Hindlimb muscle (tissue), 1 donor: ENCODE measurements at places on chromosomes 16 and 17.

GRCh38 chr16:87582216-87582965 lies 19.9 kb upstream of the JPH3 start:
- peak; percentile 64 for DNase-seq

DNA sequence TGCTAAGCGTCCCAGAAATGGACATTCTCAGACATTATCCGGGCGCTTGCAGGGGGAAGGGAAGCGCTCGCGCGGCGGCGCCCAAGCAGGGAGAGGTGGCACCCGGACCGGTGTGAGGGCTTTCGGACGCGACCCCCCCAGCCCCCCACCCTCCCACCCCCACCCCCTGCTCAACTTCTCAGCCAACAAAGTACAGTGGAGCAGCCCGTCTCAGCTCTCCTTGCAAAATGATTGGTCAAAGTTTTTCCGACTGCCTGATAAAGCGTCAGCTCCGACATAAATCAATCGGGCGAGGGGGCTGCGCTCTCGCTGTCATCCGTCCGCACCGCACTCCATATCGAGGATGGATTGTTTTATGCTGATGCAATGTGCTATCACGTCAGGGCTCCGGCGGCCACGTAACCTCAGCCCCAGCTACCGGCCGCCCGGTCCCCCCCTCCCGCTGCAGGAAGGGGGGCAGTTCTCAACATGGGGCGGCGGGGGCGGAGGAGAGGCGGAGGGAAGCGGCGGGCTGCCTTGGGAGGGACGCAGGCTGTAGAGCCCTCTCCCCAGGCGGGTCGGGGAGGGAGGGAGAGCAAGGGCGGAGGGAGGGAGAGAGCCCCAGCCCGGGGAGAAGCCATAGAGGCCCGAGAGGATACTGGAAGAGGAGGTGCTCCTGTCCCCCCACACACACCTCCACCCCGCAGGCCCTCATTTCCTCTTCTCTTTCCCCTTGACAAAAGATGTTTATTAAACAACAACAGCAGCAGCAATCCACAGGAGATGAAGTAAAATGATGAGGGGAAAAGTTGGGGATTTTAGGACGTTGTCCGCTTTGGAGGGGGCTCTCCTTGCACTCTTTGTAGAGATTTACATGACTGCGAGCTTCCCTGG lies at the start of gene HOXB9:
Gene HOXB9 (minus strand): TSS at position 114 of the 873 bp plus-strand sequence. CDS start 89 bp downstream, at position 25.
- DNase-seq: no peak

DNA sequence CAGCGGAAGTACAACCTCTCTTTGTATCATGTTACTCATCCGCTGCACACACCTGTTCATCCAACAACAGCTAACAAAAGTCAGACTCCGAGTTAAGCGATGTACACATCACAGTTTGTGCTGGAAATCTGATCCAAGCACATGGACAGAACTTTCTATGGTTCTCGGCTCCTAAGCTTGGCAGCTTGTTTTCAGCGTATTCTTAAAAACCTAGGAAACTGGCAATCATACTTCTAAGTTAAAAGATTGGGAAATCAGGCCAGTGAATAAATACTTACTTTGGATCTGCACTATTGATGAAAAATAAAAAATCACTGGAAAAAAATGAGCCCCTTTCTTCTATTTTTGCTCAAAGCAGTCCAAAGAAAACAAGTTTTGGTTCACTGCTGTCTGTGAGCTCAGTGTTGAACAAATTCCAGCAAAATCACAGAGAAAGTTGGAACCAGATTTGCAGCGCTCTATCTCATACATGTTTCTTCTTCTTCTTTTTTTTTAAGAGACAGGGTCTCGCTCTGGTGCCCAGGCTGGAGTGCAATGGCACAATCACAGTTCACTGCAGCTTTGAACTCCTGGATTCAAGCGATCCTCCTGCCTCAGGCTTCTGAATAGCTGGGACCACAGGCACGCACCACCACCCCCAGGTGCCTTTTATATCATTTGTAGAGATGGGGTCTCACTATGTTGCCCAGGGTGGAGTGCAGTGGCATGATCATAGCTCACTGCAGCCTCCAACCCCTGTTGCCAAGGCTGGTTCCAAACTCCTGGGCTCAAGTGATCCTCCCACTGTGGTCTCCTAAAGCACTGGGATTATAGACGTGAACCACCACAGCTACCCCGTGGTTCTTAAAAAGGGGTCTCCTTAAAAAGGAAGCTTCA lies 71.6 kb upstream of the CREBBP start:
- peak; percentile 80 for DNase-seq

- no peak for DNase-seq
These were observed 34.4 kb upstream of the RGS9 start for GRCh38 chr17:65102788-65103187.

DNA sequence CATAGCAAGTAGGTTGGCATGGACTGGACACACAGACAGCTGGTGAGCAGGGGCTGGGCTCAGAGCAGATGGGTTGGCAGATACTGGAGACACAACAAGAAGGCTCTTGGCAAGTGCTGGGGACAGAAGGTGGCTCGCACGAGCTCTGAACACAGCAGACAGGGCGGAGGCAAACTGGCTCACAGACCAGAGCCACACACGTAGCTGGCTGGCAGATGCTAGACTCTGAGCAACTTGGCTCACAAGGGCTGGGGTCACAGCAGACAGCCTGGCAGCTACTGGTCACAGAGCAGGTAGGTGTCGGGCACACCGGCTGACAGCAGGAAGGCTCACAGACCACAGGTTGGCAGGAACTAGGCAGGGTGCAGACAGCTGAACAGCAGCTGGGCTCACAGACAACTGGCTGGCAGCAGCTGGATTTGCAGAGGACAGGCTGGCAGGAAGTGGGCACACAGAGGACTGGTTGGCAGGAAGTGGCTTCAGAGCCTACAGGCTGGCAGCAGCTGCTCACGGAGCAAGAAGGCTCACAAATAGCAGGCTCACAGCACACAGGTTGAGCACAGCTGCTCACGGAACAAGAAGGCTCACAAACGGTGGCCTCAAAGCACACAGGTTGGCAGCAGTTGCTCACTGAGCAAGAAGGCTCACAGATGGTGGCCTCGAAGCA lies 725 bp downstream of the KRTAP16-1 start:
- DNase-seq: peak; percentile 38

DNA sequence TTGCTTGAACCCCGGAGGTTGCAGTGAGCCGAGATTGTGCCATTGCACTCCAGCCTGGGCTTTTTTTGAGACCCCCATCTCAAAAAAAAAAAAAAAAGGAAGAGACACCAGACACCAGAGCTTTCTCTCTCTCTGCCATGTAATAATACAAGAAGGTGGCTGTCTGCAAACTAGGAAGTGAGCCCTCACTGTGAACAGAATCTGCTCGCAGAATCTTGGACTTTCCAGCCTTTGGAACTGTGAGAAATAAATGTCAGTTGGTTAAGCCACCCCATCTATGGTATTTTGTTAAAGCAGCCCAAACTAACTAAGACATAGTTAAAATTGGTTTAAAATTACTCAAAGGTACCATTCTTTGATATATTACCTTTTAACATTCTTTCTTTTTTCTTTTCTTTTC lies 10.1 kb upstream of the STX1B start:
- DNase-seq: no peak

- peak; percentile 15 for DNase-seq
These were observed 16.1 kb downstream of the PLK1 start for GRCh38 chr16:23694644-23695373.

DNA sequence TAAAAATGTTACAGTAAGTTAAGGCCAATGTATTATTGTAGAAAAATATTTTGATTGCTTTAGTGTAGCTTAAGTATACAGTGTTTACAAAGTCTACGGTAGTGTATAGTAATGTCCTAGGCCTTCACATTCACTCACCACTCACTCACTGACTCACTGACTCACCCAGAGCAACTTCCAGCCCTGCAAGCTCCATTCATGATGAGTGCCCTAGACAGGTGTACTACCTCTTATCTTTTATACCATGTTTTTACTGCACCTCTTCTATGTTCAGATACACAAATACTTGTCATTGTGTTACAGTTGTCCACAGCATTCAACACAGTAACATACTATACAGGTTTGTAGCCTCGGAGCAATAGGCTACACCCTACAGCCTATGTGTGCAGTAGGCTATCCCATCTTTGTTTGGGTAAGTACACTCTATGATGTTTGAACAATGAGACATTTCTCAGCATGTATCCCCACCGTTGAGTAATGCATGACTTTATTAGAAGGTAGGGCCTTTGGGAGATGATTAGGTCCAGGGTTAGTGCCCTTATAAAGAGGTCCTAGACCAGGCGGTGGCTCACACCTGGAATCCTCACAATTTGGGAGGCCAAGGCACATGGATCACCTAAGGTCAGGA lies 117.8 kb downstream of the SLC39A11 start:
- DNase-seq: no peak

- DNase-seq: no peak
These were observed 1.7 kb downstream of the NRN1L start for GRCh38 chr16:67886387-67886786.

DNA sequence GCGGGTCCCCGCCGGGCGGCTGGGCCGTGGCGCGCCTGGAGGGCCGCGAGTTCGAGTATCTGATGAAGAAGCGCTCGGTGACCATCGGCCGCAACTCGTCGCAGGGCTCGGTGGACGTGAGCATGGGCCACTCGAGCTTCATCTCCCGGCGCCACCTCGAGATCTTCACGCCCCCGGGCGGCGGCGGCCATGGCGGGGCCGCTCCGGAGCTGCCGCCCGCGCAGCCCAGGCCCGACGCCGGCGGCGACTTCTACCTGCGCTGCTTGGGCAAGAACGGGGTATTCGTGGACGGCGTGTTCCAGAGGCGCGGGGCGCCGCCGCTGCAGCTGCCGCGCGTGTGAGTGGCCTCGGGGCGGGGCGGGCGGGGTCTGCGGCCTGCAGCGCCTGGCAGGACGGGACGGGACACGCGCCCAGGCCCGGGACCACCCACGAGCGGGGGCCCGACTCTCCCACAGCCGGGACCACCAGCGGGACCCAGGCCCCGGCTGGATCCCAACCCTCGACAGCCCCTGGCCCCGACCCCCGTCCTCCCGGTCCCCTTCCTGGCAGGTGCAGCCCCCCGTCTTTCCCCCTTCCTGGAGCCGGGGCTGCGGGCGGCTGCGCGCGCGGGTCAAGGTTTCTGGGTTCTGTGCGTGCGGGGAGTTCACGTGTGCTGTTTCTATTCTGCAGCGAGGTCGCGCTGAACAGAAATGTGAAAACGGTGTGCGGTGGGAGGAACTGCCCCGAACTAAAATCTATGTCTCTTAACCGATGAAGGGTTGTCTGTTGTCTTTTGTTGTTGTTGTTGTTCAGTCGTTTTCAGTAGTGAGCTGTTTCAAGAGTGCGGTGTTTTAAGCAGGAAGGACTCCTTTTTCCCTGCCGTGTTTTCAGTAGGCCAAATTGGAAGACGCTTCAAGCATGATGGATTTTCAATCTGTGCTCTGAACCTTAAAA lies 705 bp downstream of the FOXK2 start:
- DNase-seq: no peak

DNA sequence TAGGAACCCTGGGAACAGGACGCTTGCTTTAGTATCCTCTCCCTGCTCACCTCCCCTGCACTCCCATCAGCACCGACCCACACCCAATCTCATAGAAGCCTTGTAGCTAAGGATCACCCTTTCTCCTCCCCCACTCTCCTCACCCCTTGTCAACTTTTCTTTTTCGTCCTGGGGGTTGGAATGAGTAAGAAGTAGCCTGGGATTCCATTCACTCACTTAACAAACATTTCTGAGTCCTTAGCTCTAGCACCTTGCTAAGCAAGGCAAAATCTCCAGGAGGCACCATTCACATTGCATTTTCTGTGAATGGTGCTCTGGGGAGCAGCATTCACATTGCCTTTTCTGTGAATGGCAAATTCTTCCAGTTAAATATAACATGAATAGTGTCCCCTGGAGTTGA lies 1.1 kb upstream of the PGAP3 start:
- DNase-seq: no peak

GRCh38 chr16:64133366-64133765 lies 988.5 kb downstream of the CDH11 start:
- DNase-seq: peak; percentile 37

DNA sequence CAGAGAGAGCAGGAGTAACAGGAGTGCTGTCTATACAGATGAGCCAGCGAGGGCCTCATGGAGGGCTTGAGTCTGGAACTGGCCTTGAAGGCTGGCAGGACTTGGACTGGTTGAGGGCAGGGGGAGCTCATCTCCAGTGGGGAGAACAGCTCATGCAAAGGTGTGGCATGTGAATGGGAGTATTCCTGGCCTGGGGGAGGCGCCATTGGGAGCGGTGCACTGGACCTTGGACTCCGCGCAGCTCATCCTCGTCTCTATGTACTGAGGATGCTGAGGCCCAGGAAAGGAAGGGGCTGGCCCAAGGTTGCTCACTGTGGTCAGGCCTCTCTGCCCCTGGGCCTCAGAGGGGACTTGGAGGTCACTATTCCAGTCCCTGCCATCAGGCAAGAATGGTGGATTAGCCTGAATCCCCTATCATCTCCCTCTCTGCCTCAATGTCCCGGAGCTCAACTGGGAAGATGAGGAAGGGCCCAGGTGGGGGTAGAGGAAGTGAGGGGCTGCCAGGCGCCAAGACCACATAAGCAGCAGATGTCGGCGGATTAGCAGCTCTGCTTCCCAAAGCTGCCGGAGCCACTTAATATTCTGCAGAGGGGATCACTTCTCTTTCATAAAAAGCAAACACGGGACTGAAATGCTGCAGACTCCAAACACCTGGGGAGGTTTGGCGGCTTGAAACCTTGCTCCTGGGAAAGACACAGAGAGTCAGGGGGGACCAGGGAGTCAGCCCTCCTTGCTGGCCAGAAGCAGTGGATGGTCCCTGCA lies 88.9 kb downstream of the SDK2 start:
- no peak for DNase-seq

DNA sequence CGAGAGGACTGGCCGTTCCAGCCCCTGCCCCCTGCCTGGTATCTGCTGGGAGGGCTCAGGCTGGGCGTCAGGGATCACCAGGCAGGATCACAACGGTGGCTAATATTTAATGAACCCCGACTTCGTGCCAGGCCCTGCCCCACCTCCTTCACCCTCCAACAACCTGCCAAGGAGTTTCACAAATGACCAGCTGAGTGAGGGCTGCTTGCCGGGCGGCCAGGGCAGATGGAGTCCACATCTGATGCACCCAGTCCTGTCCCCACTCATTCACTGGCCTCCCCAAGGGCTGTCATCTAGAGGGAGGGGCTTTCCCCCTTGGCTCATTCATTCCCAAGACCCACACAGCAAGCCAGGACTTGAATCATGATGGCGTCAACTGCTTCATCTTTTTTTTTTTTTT lies 17.5 kb downstream of the UBALD1 start:
- DNase-seq: no peak

- no peak for DNase-seq
These were observed 18.0 kb upstream of the BRD7 start for GRCh38 chr16:50386774-50387173.

GRCh38 chr17:31378638-31379037 lies 12.8 kb upstream of the RAB11FIP4 start:
- no peak for DNase-seq
